ENCODE measurements at places on chromosomes 6 and 20. TPM values are rescaled to one million over a fixed set of nuclear protein-coding genes. Genes with fewer than 3 reads are reported as not detected.
A peak's percentile ranks its signal among the peaks of the same experiment; 100 is the strongest.

- DNase-seq: no peak
Observed at GRCh38 chr6:133995296-133995695, 42.3 kb downstream of the TBPL1 start.

DNA sequence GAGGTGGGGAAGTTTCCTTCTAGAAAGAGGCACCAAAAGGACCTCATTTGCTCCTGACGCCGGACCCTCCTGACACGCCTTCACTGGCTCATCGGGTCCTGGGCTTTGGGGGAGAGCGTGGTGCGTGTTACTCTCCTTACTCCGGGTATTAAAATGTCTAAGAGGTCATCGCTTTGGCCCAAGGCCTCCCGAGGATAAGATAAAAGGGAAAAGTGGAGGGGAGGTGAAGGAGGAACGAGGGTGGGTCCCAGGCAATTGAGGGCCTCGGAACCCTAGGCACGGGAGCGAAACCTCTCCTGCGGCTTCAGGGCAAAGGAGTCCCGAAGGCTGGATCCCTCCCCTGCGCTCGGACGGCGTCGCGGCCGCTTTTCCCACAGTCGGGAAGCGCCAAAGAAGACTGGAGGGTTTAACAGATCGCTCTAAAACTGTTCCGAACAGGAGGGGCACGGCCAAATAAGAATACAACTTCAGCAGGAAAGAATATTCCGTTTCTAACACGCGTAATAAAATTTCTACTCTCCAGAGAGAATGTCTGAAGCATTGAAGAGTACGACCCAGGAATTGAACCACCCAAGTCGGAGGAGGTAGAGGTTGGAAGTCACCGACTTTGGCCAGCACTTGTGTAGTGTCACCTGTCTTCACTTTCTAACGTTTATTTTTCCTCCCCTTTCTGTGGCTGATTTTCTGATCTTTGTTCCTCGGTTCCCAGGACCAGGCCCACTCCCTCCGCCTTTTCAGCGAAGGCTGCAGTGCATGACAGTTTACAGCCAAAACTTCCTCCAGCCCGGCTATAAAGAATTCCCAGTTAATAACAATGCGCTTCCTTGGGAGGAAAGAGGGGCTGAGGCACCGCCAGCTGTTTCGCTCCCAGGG lies 2.1 kb upstream of the TBXT start:
- no peak for DNase-seq

DNA sequence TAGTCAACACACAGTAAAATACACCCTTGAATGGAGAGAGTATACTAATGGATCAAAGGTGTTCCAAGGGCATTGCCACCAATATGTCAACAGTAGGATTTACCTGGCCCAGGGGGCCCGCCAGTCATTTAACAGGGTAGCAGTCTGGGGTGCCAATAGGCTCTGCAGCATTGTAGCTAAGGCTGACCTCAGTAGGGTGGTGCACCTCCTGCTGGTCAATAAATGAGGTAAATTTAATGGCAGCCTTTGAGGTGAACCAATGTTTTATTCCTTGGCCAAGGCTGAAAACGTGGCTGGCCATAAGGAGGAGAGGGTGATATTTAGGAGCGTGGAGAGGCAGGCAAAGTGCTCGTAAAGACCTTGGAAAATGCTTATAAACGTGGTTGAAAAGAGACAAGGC lies 147.2 kb downstream of the RPS12 start:
- DNase-seq: no peak

- DNase-seq: no peak
Observed at GRCh38 chr6:9702914-9703313, 712.0 kb downstream of the TFAP2A start.

- DNase-seq: peak; percentile 82
Observed at GRCh38 chr6:89412071-89413005, at the start of gene RRAGD. Gene RRAGD, minus strand, starts transcription at chr6:89412273. Its CDS starts 280 bp downstream, at chr6:89411993.

DNA sequence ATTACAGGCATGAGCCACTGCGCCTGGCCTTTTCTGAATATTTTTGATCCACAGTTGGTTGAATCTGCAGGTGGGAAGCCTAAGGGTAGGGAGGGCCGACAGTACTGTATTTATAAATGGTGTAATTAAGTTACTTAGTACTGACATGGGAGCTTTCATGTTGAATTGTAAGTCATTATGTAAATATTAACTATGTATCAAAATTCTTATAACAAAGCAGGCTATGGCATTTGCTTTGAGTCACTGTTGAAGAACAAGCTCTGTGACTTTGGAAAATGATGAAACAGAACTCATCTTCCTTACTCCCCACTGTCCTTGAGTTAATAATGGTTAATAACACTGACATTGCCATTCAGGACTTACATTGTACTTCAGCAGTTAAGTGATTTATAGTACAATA lies 63.0 kb upstream of the TXNDC5 start:
- no peak for DNase-seq

GRCh38 chr6:167141667-167142432 lies 15.9 kb downstream of the GPR31 start:
- no peak for DNase-seq

DNA sequence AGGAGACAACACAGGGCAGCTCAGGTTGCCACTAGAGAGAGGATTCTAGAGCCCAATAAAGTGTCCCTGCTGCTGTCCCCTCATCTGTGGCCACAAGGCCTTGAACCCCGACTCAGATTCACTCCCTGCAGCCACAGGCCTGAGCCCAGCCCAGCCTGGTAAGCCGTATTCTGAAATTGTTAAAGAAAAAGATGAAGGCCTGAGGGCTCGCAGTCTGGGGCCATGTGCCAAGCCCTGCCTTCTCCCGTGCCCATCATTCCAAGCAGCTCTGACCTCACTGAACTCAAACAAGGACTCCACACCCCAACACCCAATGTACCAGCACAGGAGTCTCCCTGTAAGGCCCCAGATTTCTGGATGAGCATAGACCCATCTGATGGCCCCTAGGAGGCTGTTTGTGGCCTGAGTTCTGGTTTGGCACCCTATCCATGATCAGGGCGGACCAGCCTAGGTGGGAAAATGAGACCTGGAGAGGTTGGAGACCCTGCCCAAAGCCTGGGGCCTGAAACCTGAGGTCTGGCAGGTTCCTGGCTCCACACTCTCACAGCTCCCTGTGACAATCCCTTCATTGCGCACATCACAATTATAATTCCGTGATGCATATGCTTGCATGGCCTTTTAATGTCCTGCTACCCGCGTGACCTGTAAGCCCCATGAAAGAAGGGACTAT lies 62.0 kb upstream of the TOP1 start:
- no peak for DNase-seq

GRCh38 chr6:158293122-158293521 lies 19.1 kb upstream of the TULP4 start:
- DNase-seq: no peak

DNA sequence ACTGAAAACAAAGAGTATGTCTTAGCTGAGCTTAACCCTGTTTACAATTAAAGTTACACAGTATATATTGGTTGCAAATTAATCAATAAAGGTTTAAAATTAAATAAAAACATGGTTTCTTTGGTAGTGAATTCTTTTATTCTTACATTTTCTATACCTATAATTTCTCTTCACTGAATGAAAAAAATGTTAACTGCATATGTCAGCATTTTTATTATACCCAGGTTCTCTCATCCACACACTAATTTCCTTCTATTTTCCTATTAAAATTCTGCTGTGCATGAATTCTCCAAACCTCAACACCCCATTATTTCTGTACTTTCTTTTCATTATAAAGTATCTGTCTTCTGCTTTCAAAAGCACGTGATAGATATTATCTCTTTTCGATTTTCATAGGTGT lies 91.9 kb downstream of the TBC1D32 start:
- no peak for DNase-seq

DNA sequence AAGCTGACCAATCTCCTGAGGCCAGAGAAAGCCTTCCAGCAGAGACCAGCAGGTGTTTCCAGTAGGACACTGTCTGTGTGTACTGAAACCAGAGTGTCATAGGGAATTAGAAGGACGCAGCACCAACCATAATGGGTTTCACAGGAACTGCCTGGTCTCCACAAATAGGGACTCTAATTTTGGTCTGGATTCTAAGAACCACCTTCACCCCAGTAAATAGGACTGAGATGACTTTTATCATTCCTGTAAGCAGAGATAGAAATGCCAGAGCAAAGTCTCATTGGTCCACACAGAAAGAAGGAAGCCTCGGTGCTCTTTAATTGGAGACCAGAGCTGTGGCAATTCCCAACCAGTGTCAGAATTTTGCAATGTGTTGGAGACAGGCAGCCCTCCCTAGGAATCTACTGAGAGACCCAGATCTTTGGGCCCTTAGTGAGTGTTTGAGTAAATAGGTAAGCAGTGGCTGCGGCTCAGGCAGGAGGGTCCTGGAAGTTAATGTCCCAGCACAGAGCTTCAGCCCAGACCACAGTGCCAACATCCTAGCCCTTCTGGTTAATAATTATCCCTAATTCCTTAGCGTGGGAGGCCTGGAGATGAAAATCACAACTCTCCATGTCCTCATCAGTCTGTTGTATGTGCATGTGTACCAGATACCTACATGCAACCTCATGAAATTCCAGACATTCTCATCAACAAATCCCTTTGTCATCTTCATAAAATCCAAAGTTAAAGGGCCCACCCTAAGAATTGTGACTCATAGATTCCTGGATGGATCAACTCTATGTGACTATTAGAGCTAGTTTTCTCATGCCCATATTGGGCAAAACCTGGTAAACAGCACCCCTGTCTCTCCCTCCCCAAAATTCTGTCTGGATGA lies 81.2 kb downstream of the UNC5CL start:
- no peak for DNase-seq

- no peak for DNase-seq
Observed at GRCh38 chr20:31596831-31597480, 8.1 kb upstream of the ID1 start.

- DNase-seq: no peak
Observed at GRCh38 chr6:111794727-111795452, 78.4 kb downstream of the FYN start.

- DNase-seq: peak; percentile 87
Observed at GRCh38 chr20:17895641-17896171, 72.9 kb downstream of the SNX5 start.

GRCh38 chr6:148757944-148758480 lies 11.2 kb downstream of the UST start:
- DNase-seq: no peak

DNA sequence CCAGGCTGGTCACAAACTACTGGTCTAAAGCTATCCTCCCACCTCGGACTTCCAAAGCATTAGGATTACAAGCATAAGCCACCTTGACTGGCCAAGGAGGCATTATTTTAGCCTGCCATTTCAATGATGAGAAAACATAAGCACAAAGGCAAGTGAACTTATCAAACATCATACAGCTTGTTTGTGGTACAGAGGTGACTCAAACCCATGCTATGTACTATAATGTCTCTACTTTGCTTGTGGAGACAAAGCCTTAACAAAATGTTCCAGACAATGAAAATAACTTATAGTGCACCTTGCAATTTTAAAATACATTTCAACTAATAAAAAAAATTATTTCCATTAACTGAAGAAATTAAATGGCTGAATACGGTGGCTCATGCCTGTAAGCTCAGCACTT lies 26.2 kb downstream of the HDAC2 start:
- DNase-seq: no peak

DNA sequence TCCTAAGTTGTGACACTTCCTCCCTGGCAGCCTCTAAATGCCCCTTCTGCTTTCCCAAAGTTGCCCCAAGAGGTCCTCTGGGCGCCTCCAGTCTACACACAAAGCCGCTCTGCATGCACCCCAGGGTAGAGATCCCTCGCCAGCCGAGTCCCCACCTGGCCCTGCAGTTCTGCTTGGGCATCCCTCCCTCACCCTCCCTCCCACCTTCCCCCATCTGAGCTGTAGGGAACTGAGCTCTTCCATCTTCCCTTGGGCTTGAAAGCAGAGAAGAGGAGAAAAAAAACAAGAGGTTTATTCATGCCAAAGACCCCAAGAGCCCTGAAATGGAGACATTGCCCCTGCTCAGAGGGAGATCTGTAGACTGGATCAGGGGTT lies 5.7 kb upstream of the FGD2 start:
- DNase-seq: no peak

DNA sequence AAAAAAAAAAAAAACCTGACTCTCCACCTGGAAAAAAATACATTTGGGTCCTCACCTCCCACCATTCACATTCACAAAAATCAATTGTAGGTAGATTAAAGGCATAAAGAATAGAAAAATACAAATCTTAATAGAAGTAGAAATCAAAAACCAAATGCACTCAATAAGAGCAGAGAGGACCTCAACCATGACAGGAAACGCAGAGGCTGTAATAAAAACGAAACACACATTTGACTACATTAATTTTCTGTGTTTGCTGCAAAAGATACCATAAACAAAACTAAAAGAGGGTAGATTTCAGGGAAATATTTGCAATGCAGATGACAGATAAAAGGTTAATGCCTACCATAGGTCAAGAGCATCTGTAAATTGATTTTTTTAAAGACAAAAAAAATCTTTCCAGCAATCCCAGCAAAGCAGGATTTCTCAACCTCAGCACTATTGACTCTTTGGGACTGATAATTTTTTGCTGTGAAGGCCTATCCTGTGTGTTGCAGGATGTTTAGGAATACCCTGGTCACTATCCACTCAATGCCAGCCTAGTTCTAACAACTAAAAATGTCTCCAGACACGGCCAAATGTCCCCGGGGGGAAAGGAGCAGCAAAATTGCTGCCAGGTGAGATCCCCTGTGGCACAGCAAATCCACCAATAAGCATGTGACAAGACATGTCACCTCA lies 9.1 kb downstream of the ETV7 start:
- peak; percentile 13 for DNase-seq

GRCh38 chr6:18099511-18099910 lies 23.0 kb downstream of the NHLRC1 start:
- no peak for DNase-seq

DNA sequence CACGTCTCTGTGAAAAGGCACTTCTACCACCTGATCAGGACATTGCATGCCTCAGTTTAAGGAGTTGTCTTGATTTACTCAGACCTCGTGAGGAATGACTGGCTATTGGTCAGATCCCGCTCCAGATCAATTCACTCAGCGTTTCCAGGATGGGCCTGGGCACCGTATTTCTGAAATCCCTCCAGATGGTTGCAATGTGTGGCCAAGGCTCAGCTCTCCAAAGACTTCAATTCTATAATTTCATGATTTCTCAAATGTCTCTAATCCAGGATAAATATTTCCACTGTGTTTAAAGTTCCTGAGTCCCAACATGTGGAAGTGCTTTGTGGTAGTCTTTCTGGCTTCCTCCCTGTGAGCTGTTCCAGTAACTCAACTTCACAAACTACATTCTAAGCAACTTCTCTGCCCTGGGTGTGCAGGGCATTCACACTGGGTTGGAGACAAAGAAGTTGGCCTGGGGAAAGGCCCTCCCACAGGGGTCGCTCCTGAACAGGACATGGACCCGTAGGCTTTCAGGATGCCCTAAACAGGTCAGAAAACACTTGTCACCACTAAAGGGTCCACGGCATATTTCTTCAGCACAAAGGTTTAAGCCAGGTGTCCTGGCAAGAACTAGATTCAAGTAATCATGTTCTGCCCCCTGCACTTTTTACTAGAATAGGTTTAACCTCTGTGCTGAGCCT lies 212.1 kb downstream of the WDR27 start:
- no peak for DNase-seq

GRCh38 chr6:53410508-53411258 lies 61.9 kb upstream of the ELOVL5 start:
- no peak for DNase-seq

GRCh38 chr6:11983306-11983705 lies 28.8 kb upstream of the HIVEP1 start:
- no peak for DNase-seq

Gene MUC21
- 0.18 TPM for total RNA-seq

Gene TTLL9
- 7.1 TPM for total RNA-seq

Gene PDE10A
- total RNA-seq: 14.1 TPM

Gene MAS1L
- 0.36 TPM for total RNA-seq

Gene DCDC2
- total RNA-seq: not detected

Gene CDH26
- 3.6 TPM for total RNA-seq
